Stimulated activated CD8-positive, alpha-beta memory T cell treated with anti-CD3 and anti-CD28 coated beads, Interleukin-12 subunit alpha, Interleukin-12 subunit beta, amount 100 ng/mL, for 4 hours (primary cell): ENCODE measurements at places on chromosomes 5 and 9.

DNA sequence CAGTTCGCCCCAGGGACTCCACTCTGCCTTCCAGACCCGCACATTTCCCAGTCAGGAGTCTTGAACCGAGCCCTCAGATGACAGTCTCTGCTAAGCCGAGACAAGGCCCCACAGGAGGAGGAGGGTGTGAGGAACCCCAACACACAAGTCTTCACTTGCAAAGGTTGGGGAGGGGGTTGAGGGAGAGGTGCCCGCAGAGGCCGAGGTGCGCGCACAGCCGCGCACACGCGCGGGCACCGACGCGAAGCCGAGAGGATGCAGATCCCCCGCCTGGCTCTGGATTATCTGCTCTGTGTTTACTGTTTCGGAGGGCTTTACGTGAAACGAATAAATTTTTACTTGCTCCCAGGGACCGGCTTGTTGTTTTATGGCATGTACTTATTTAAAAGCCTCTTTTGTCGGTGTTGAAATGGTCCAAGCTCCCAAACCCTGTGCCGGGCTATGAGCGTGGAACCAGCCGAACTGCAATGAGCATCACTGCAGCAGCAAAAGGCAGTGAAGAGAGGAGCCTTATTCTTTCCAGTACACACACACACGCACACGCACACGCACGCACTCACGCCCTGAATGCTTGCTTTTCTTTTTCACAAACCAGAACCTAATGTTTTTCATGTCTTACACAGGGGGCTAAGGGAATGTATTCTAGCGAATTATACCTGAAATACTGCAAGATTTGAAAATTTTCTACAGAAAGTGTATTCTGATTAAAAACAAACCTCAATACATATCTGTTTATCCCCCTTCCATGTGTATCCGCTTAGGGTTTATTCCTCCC is 297.7 kb downstream of the PARP8 start:
- no peak for DNase-seq

GRCh38 chr9:124254261-124254682 is 3.5 kb upstream of the NEK6 start:
- DNase-seq: no peak

- DNase-seq: no peak
Observed at GRCh38 chr5:91038180-91038808, 344.8 kb downstream of the ARRDC3 start.

- DNase-seq: no peak
Observed at GRCh38 chr5:146906803-146907202, 28.2 kb upstream of the PPP2R2B start.

GRCh38 chr9:76810377-76810957 is 46.2 kb downstream of the PCA3 start:
- DNase-seq: no peak

DNA sequence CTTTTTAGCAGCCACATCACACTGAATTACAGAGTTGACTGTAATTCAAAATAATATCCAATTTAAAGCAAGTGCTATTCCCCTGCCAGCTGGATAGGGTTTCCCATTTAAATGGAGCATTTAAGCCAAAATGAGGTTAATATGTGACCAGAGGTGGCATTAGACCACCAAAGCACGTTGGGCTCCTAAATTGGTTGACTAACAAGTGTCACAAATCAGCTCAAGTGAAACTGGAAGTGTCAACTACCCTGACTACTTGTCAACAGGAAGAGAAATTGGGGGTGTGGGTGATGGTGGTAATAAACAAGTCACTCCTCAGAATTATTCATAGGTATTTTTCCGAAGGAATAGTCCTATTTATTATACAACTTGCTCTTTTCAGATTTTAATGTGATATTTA is 609.6 kb upstream of the TLE4 start:
- no peak for DNase-seq

DNA sequence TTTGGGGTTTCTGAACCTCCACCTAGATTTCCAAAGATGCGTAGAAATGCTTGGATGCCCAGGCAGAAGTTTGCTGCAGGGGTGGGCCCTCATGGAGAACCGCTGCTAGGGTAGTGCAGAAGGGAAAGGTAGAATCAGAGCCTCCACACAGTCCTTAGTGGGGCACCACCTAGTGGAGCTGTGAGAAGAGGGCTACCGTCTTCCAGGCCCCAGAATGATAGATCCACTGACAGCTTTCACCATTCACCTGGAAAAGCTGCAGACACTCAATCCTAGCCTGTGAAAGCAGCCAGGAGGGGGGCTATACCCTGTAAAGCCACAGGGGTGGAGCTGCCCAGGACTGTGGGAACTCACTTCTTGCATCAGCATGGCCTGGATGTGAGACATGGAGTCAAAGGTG is 13.3 kb upstream of the HSDL2 start:
- DNase-seq: no peak

DNA sequence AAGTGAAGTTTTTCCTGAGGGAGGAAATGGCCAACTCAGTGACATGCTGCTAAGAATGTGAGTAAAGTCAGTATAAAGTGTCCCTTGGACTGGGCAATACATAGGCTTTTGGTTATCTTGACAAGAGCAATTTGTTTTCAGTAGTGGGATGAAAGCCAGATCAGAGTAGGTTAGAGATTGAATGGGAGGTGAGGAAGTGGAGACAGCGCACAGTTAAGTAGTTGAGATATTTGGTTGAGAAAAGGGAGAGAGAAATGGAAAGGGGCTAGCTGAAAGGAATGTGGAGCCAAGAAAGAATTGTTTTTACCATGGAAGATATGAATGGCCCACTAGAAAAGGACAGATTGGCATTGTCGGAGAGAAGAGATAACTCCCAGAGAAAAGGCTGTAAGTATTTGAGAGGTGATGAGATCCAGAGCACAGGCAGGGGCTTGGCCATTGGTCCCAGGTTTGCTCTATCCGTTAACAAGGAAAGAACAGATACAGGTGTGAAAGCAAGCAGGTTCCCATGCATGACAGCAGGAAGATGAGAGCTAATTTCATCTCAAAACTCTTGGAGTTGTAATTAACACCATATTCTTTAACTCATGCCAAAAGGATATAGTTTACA is 392.0 kb downstream of the NR2F1-AS1 start:
- DNase-seq: no peak

- DNase-seq: no peak
Observed at GRCh38 chr9:98516897-98517503, 191.7 kb downstream of the GABBR2 start.

- no peak for DNase-seq
Observed at GRCh38 chr5:36066540-36067210, at the start of gene UGT3A2. UGT3A2 (minus strand) TSS chr5:36066882; CDS start chr5:36066789, 93 bp downstream.

DNA sequence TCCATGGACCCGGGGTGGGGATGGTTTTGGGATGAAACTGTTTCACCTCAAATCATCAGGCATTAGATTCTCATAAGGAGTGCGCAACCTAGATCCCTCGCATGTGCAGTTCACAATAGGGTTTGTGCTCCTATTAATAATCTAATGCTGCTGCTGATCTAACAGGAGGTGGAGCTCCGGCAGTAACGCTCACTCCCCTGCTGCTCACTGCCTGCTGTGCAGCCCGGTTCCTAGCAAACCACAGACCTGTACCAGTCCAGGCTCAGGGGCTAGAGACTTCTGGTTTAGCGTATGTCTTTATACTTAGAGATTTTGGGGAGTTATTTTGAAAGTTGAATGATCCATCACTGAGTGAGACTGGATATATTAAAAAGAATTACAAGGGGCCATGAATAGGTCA is 50.2 kb downstream of the RICTOR start:
- no peak for DNase-seq

DNA sequence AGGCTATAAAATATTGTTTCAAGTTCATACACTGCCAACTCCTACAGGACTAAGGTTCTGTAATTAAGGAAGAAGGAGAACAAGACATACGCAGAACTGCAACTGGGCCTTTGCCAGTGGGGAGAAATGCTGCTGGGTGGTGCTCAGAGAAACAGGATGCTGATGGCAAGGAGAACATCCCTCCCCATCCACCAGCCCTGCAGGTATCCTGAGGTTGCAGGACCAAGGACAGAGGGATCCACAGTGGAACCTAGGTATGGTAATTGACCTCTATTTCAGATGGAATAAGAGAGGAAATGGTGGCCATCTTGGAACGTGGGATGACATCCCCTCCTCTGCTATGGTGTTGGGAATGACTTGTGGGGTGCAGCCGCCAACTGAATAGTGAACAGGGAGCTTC is 206.3 kb upstream of the S1PR3 start:
- no peak for DNase-seq

DNA sequence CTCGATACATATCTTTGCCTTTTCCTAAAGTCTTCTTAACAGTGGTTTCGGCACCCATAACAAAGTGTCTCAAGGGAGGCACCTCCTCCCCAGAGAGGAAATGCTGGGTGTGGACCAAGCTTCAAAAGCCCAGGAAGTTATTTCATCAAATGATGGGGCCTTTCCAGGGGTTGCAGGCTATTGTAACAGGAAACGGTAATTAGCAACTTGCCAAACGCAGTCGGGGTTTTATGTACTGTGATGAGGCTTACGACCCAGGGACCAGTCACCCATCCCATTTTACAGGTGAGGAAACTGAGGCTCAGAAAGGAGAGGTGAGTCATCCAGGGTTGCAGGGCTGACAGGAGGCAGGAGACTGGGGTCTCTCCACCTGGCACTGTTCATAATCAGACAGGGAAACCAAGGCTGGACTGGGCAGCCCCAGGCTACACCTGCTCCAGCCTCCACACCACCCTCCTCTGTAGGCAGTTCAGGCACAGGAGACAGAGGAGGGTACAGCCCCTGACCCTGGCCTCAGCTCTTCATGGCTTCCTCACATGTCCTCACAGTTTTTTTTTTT is 30.0 kb upstream of the SUSD3 start:
- peak; percentile 29 for DNase-seq

GRCh38 chr9:96394832-96395496 is 11.5 kb upstream of the SLC35D2 start:
- no peak for DNase-seq

DNA sequence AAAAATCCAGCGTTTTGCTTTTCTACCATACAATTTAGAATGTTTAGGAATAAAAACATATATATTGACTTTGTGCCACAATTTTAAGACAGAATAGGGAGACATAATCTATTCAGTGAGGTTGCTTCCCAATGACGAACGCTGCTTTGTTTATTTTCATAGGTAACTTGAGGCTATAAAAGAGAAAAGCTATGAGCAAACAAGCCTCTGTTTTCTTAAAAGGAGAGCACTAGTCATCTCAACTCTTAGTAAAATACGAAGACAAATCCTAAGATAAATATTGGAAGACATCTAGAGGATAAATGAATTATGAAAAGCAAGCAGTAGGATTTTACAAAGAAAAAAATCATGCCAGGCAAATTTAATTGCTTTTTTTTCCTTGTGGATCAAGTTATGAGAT is 363.6 kb downstream of the ANXA1 start:
- DNase-seq: no peak

DNA sequence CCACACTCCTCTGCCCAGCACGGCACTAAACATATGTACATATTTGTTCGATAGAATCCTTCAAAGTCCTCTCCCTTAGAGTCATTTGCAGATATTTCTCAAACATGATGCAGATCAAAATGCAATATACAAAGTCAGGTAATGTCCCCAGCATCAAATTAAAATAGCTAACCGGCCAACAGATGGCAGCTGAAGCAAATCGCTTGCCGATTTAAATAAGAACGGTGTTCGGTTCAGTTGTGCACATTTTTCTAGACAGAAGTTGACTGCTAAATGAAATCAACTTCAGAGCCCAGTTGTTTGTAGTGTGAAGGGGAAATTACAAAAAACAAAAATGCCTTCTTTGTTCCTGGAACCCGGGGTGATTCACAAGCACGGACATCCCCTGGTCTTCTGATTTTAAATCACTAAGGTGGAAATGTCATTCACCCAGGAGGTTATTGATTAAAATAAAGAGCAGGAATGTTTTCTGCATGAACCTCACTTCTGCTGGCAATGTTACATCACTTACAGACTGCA is 219.2 kb downstream of the EBF1 start:
- no peak for DNase-seq

DNA sequence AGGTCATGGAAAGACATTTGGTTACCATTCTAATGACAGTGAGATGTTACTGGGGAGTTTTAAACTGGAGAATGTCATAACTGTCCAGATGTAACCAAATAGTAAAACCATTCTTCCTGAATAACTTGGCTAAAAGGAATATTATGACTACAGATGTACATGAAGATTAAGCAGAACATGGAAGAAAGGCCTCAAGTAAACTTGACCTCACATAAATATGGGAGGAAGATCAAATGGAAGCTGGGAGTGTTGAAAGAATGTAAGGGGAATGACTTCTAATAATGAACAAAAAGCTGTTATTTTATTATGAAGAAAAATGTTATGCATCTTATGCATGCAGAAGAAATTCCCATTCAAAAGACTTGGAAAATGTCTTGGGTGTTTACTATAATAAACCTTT is 107.7 kb upstream of the CDKN2B start:
- no peak for DNase-seq

DNA sequence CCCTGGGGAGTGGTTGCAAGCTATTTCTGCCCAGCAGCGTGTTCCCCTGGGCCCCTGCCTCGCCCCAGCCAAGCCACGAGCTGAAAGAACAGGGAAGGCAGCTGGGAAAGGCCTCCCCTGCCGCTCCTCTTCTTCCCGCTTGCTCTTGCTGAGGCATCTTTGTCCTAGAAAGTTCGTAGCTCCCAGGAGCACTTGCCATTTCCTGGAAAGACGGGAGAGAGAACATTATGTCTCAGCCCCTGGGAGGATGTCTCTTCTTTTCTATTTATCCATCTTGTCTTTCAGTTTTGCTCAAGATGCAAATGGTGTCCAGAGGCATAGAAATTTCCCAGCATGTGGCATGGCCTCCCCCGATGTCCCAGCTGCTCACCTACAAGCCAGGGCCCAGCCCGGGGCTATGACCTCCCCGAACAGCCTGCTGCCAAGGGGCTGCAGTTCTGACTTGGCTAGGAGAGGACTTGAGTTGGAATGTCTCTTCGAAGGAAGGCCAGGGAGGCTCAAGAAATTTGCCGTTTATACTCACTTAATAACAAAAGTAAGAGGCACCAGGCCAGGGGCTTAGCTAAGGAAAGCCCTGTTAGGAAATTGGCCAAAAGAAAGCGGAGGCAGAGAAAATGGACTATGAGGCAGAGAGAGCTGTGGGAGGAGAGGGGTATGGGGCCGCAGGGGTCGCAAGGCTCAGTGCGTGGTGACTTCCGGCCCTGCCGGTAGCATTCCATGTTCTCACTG is 87.3 kb downstream of the LIFR start:
- no peak for DNase-seq

GRCh38 chr9:136090056-136090735 is 4.9 kb downstream of the NACC2 start:
- no peak for DNase-seq

- no peak for DNase-seq
Observed at GRCh38 chr5:127042593-127042992, 12.2 kb upstream of the MARCHF3 start.

GRCh38 chr9:2271426-2271825 is 256.3 kb downstream of the SMARCA2 start:
- DNase-seq: no peak

- no peak for DNase-seq
Observed at GRCh38 chr9:136773386-136774044, 9.2 kb upstream of the LCN15 start.

GRCh38 chr5:160260881-160261815 is 31.8 kb downstream of the FABP6 start:
- DNase-seq: no peak
